ENCODE measurements at places on chromosomes 11 and 22.

DNA sequence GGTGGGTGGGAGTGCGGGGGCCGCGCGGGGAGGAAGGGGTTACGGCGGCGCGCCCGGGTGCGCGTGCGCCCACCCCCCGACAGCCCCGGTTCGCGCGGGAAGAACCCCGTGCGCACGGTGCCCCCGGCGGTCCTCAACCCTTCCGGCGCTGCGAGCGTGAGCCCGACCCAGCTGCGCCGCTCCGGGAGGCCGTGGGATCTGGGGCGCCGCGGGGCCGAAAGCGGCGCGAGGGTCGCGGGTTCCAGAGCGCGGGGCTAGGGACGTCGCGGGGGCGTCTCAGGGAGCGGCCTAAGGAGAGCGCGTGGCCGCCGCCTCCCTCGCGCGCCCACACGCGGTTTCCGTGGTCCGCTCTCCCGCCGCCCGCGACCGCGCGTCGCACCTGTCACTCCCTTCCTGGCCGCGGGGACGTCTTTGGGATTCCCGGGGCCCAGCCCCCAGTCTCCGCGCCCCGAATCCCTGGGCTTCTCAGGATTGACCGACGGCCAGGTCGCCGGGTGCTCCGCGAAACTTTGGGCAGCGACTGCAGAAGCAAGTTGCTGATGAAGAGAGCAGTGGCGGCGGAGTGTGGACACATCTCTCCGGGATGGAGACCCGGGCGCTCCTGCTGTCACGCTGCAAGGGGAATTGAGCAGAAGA is 582 bp downstream of the SREBF2 start:
- DNase-seq = peak; percentile 20

- DNase-seq = no peak
Observed at GRCh38 chr11:92794783-92795182, 174.7 kb upstream of the MTNR1B start.

DNA sequence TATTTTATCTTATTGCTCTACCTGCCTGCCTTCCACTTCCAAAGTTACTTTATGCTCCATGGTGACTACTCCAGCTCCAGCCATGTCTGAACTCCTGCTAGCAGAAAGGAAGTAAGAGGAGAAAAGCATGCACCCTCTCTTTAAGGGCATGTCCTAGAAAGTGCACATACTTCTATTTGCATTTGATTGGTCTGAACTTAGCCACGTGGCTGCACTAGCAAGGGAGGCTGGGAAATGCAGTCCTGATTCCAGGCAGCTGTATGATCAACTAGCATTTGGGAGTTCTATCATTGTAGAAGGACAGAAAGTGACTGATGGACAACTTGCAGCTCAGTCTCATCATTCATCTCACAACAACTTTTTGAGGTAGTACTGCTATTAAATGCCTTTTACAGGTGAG is 515.7 kb downstream of the BUD13 start:
- no peak for DNase-seq

DNA sequence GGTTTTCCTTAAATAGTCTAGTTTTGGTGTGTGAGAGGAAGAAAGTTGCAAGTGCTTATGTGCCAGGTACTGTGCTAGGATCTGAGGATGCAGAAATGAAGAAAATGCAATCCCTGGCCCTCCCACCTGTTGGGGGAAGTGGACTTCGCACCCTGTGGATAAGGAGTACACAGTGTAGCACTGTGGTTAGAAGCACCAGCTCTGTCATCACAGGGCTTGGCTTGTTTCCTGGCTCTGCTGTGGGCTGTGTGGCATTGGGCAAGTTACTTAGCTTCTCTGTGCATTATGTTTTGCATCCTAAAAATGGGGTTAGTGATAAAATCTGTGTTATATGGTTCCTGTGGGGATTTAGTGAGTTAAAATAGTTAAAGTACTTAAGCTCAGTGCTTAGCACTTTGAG is 68.2 kb downstream of the ENDOD1 start:
- DNase-seq = no peak

DNA sequence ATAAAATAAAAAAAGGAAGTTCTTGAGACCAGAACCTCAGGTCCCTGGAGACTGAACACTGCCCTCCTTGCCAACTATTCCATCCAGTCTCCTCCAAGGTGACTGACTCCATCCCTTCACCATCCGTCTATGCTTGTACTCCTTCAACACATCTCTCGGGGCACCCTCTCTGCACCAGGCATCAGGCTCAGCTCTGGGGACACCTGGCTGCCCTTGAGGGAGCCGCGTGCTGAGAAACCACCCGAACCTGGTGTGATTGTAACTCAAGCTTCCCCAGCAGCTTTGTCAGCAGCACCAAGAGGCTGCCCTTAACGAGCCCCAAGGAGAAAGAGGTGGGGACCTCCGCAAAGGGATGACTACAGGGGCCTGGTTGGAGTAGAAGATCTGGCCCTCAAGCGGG is 1.7 kb downstream of the PTPN5 start:
- no peak for DNase-seq

- no peak for DNase-seq
Observed at GRCh38 chr11:27520226-27520625, 13.7 kb upstream of the LIN7C start.

DNA sequence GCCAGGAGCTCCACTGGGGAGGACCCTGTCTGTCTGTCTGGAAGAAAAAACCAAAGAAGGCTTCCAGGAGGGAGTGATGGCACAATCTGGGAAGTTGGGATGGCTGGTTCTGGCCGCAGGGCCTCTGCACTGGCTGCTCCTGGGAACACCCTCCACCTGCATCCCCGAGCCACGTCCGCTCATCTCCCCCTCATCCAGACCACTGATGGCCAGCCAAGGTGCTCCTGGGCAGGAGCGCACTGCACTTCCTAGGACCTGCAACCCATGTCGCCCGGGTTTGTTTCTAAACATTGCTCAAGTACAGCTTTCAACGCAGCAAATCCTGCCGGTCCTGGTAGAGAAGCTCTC is 4.9 kb upstream of the IFITM10 start:
- DNase-seq = no peak

GRCh38 chr11:69173925-69174581 is 18.3 kb downstream of the SMIM38 start:
- DNase-seq = no peak

DNA sequence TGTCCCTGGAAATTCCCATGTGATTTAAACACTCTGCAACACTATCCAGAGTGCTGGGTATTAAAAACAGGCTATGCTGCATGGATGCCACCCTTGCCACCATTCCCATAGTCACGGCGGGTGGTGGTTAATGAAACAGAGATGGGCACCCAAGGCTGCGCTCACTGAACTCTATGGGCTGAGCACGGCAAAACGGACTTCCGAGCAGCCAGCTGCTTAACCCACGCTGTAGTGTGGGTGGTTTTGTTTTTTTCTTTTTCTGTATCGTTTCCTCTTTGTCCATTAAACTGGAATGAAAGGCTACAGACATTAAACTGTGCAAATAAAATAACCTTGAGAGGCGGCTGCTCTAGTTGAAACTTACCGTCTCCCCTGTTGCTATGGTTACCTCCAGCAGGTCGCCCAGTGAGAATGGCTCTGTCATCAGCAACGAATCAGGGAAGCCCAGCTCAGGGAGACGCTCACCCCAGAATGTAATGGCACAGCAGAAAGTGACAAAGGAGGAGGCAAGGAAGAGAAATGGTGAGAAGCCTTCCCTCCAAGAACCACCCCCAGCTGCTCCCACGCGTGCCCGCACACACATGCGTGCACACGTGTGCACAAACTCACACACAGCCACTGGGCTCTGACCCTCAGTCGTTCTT is 102.1 kb downstream of the C11orf91 start:
- no peak for DNase-seq

GRCh38 chr22:24519496-24519895 is 24.4 kb downstream of the UPB1 start:
- no peak for DNase-seq

DNA sequence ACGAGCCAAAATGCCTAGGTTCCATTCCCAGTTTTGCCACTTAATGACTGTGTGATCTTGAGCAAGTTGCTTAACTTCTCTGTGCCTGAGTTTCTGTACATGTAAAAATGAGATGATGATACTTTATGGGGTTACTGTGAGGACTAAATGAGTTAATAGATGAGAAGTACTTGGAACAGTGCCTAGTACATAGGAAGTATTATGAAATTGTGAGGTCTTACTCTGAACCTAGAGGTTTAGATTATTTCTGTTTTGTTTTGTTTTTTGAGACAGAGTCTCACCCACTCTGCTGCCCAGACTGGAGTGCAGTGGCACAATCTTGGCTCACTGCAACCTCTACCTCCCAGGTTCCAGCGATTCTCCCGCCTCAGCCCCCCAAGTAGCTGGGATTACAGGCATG is 227.0 kb upstream of the POU2AF2 start:
- DNase-seq = no peak

GRCh38 chr11:59556115-59556916 is 45.0 kb downstream of the OR4D9 start:
- DNase-seq = peak; percentile 35

GRCh38 chr11:78209478-78209877 is 20.8 kb downstream of the USP35 start:
- DNase-seq = no peak

DNA sequence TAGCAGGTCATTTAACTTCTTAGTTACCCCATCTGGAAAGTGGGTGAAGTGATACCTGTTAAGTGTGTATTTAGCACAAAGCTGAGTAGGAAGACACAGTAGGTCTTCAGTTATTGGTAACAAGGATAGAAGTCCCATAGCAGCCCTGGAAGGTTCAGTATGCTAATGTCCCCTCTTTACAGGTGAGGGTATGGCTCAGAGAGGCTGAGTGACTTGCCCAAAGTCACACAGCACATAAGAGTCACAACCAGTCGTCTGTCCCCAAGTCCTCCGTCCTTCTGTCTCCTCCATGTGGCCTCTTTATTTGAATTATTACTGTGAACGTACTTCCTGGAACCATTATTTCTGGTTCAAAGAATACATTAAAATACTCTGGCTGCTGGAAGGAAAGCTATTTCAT is 10.5 kb downstream of the ASPHD2 start:
- DNase-seq = no peak

DNA sequence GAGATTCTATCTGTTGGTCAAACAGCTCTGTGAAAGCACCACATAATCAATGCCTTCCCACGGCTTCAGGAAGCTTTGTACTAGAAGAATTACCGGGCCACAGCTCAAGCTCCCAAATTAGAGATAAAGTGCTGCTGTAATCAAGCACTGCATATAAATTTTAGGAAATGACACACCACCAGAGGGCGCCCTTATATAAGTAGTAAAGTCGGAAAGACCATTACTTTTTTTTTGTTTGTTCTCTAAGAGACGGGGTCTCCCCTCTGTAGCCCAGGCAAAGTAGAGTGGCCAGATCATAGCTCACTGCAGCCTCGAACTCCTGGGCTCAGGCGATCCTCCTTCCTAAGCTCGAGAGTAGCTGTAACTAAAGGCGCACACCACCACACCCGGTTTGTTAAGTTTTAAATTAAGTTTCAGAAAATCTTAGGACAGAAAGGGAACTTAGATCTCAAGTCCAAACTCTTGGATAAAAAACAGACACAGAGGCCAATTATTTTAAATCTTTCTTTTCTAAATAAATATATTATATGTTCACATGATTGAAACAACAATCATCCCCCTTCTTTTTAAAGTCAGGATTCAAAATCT is 32.6 kb downstream of the PRCP start:
- peak; percentile 80 for DNase-seq

GRCh38 chr11:31802609-31802989 is 8.5 kb downstream of the PAX6 start:
- DNase-seq = no peak

- DNase-seq = no peak
Observed at GRCh38 chr11:30395751-30396150, 72.8 kb downstream of the ARL14EP start.

- DNase-seq = no peak
Observed at GRCh38 chr11:120343429-120343828, 7.2 kb downstream of the ARHGEF12 start.

DNA sequence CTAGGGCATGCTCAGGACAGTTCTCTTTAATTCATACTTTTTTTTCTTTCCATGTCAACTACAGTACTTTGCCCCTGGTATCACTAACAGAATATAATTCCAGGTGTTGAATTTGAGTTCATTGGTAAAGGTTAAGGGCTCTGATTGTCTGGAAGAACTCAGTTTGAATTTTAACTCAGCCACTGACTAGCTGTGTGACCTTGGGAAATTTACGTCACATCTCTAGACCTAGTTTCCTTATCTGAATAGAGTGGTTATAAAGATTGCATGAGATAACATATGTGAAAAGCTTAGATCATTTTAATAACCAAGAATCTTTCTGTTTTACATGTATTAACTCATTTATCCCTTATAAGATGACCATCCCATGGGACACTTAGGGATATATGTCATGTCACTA is 15.8 kb upstream of the ZC3H12C start:
- DNase-seq = no peak

- DNase-seq = no peak
Observed at GRCh38 chr11:61602775-61603569, 22.1 kb upstream of the SYT7 start.

DNA sequence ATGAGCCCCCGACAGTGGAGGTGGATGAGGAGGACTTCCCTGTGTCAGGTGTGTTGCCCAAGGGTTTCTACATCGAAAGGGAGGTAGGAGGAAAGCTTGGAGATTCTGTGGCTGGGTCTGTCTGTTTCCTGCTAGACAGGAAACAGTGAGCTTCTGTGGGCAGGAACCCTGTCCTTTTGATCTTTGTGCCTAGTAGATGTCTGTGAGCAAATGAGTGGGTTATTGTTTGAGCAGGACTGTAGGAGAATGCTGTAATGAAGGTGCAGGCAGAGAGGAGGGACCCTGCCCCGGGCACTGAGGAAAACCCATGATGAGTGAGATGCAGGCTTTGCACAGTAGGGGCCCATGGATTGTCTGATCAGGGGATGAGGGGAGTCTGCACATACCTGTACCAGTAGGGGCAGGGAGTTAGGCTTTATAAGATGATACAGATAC is 14.0 kb downstream of the USP35 start:
- peak; percentile 32 for DNase-seq

GRCh38 chr22:47452184-47452583 is 689.7 kb downstream of the TBC1D22A start:
- no peak for DNase-seq

- no peak for DNase-seq
Observed at GRCh38 chr11:61109671-61110070, 7.4 kb downstream of the CD5 start.

- no peak for DNase-seq
Observed at GRCh38 chr11:22491555-22492225, 133.9 kb downstream of the FANCF start.

DNA sequence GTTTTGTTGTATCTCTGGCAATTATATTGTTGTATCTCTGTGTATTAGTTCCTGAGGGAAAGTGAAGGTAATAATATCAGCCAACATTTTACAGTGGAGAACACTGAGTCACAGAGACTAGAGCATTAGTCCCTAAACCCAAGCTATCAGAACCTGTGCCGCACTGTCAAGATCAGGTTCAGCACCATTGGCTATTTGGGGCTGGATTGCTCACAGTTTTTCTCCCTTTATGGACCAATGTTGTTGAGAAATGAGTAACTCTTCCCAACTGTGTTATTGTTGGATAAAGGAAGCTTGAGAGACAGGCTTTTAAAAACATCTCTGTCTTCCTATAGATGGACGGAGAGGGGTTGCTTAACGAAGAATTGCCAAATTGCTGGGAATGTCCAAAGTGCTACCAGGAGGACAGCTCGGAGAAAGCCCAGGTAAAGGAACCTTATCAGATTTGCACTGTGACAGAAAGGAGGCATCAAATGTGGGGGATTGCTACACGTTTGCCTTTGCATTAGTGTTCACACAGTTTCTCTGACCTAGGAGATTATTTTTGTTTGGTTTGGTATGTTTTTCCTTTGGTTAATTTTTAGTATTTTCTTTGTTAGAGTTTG is 18.2 kb upstream of the GRK2 start:
- no peak for DNase-seq

- DNase-seq = peak; percentile 61
Observed at GRCh38 chr11:63906585-63906984, 10.4 kb downstream of the RCOR2 start.

- no peak for DNase-seq
Observed at GRCh38 chr11:122128146-122128545, 12.1 kb upstream of the BLID start.

Data from activated T-cell treated with anti-CD3 and anti-CD28 coated beads for 1 hour (primary cell).